ENCODE measurements at places on chromosomes 11 and 22. TPM values are rescaled to one million over a fixed set of nuclear protein-coding genes. Genes with fewer than 3 reads are reported as not detected.

Gene NXPE4
- not detected for polyA plus RNA-seq

Gene PLA2G6
- polyA plus RNA-seq = 37.7 TPM

Gene SYTL2
- polyA plus RNA-seq = 73.6 TPM

Gene ANGPTL5
- polyA plus RNA-seq = not detected

Gene ABTB2
- polyA plus RNA-seq = 7.2 TPM

Gene ZNF214
- polyA plus RNA-seq = 10.9 TPM

Gene MRGPRF
- polyA plus RNA-seq = 26.4 TPM

Gene ABCC8
- 1.00 TPM for polyA plus RNA-seq

Gene NARS2
- polyA plus RNA-seq = 56.0 TPM
